ENCODE measurements at places on chromosomes 16 and 17.
A peak's percentile ranks its signal among the peaks of the same experiment; 100 is the strongest.

GRCh38 chr16:78749745-78750268 is 650.4 kb downstream of the WWOX start:
- DNase-seq, result no peak

GRCh38 chr17:39380144-39380543 is 21.3 kb downstream of the FBXL20 start:
- peak; percentile 47 for DNase-seq

GRCh38 chr17:77423589-77424451 is 283.1 kb downstream of the SEC14L1 start:
- no peak for DNase-seq

- peak; percentile 18 for DNase-seq
These were observed 9.5 kb upstream of the IGFBP4 start for GRCh38 chr17:40433551-40434415.

- DNase-seq, result peak; percentile 27
These were observed 14.0 kb upstream of the SPHK1 start for GRCh38 chr17:76370261-76370993.

GRCh38 chr16:2835638-2836493 is 5.8 kb downstream of the ZG16B start:
- DNase-seq, result no peak

DNA sequence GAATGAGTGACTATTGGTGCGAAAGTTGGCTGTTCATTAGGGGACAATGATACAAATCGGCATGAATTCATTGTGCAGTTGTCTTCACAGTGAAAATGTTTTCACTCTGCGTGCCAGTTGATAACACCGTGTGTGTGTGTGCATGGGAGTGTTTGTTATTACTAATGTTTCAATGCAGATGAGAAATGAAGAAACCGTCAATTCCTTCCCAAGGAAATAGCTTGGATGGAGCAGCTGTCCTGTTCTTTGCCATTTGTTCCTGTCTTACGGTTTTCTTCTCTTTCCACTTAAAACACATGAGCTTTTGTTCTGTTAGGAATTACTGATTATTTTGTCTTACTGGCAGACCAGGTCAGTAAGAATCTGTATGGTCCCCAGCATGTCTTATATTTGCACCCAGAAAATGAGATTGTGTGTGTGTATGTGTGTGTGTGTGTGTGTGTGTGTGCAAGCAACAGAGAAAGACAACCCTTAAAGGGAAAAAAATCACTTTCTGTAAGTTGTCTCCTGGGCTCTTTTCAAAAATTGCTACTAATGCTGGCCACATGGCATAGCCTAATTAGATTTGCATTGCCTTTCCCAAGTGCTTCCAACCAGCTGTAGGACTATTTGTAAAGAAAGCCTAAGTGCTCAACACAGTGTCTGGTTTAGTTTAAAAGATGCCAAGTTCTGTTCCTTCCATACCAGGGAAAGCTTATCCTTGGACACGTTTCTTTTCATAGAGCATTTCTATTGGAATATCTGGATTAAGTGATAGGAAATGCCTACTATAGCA is 23.8 kb downstream of the SHISA9 start:
- no peak for DNase-seq

- no peak for DNase-seq
These were observed 77.2 kb upstream of the TBX2 start for GRCh38 chr17:61322325-61323002.

GRCh38 chr17:81324851-81325713 is 30.0 kb upstream of the SLC38A10 start:
- no peak for DNase-seq

DNA sequence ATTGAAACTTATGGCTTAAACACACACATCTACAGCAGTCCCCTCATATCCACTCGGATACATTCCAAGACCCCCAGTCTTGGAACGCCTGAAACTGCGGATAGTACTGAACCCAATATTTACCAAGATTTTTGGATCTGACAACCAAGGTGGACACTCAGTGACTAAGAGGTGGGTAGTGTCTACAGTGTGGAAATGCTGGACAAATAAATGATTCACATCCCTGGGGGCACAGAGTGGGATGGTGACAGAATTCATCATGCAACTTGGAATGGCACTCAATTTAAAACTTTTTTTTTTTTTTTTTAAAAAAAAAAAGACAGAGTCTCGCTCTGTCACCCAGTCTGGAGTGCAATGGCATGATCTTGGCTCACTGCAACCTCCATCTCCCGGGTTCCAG is 54.2 kb upstream of the TRAP1 start:
- no peak for DNase-seq

DNA sequence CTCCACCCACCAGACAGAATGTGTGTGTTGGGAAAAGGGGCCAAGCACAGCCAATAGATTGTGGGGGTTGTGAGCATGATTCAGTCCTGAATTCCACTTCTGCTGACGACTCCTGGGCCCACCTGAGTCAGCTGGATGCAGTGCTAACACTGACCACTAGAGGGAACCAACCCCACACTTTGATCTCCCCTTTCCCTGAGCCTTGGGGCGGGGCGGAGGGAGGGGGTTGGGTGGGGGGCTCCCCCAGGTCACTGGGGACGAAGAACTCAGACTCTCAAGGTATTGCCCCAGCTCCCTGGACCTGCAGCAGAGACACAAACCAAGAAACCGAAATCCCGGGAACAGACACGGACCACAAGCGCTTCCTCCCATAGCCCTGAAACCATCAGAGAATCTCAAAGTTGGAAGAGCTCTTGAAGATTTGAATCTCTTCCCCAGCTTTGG is 621 bp upstream of the CSHL1 start:
- peak; percentile 10 for DNase-seq

- no peak for DNase-seq
These were observed 226.3 kb downstream of the MSI2 start for GRCh38 chr17:57482657-57483056.

DNA sequence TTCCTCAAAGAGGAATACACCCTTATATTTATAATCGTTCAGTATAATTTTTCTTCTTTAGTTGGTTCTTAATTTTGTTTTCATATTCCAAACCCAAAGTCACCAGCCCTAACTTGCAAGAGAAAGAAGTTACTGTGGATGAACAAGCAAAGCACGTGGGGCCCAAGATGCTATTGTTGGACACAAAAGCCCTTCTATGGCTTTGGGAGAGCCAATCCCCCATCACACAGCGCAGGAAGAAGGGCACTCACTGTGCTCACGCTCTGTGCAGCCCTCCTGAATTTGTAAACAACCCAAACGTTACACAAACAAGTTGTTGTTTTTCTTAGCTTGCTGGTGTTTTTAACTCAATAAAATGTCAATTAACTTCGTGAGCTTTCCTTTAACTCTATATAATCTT is 22.5 kb downstream of the SPPL2C start:
- DNase-seq, result no peak

DNA sequence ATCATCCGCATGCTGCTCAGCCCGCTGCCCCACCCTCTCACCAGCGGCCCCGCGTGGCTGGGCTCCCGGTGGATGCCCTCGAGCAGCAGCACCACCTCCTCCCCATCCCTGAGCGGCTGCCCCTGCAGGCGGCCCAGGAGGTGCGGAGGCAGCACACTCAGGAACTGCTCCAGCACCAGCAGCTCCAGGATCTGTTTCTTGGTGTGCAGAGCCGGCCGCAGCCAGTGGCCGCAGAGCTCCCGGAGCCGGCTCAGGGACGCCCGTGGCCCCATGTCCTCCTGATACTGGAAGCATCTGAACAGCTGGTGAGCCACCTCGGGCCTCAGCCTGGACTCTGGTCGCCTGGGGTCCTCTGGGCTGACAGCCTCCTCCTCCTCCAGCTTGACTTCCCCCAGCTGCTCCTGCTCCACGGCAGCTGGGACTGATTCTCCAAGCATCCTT is 6.6 kb downstream of the ZSCAN10 start:
- DNase-seq, result no peak

Measured in inflammatory macrophage treated with lipopolysaccharide for 4 hours (primary cell).